Central memory CD8-positive, alpha-beta T cell (primary cell): ENCODE measurements at places on chromosomes 11 and 22.

DNA sequence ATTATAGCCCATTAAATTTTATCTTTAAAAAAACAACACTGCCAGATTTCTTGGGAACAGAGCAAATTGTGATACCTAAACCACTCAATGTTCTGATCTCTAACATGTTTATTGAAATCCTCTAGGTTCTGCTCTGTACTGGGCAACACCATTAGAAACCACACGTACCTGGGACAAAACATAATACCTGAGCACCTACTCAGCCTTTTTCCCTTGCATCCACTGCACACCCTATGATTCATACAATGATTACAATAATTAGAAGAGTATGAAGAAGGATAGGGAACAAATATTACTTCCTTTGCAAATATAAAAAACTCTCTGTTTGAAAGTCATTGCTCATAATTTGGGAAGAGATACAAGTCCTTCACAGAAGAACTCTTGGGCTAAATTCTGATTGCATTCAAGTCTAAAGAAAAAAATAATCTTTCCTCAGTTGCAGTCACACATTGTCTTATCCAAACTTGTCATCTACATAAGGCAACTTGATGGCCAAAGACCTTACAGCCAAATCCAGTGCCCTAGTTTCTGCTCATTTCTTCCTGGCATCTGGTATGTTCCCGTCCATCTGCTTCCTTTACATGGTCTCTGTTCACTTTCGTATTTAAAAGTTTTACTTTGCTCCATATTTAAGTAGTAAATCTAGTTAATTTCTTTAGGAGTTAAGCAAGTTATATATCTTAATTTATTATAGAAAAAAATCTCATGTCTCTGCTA is 407.4 kb downstream of the LRRC4C start:
- no peak for DNase-seq

GRCh38 chr11:120871924-120872323 is 152.0 kb upstream of the TBCEL start:
- no peak for DNase-seq

GRCh38 chr11:18721561-18722292 is 4.3 kb downstream of the IGSF22 start:
- no peak for DNase-seq

DNA sequence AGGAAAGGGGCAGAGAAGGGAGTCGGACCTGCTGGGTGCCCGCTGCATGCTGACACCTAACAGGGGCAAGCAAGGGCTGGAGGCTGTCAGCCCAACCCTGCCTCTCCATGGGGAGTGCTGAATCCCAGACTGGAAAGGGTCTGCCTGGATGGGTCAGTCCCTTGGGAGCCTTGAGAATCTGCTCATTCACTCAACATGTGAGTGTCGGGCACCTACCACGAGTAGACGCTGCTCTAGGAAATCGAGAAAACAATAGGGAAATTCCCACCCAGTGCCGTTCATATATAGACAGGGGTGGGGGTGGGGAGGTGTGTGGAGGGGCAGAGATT is 4.4 kb upstream of the CTSD start:
- no peak for DNase-seq

- DNase-seq: no peak
These were observed 44.9 kb downstream of the CSF2RB start for GRCh38 chr22:36958366-36958765.

- no peak for DNase-seq
These were observed 28.5 kb upstream of the SMIM38 start for GRCh38 chr11:69127081-69127850.

GRCh38 chr11:118091690-118092089 is 4.9 kb upstream of the SMIM35 start:
- DNase-seq: no peak

DNA sequence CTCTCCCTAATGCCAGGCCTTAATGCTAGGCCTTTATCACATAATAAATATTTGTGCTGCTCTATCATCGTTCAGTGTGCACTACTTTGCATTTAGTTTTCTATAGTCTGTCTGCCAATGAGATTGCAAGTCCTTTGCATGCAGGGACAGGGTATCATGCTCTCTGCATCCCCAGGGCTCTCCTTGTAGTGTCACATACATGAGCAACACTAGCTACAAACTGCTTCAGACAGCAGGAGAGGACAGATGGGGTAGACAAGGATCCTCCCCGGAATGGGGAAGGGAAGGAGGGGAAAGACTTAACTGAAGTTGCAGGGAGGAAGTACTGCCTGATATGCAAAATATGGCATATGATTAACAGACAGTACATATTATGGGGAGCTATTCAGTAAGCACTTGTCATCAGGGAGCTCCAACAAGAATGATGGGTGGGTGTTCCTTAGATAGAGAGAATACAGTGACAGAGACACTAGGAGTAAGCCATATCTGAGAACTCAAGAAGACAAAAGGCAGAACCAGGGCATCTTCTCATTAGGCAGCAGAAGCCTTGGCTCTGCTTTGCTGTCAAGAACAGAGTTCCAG is 42.8 kb downstream of the ZNF202 start:
- no peak for DNase-seq

GRCh38 chr11:11502263-11502861 is 119.4 kb downstream of the GALNT18 start:
- no peak for DNase-seq

GRCh38 chr11:68194675-68195294 is 18.3 kb downstream of the KMT5B start:
- no peak for DNase-seq

GRCh38 chr11:28879869-28880268 is 771.7 kb downstream of the METTL15 start:
- DNase-seq: no peak

GRCh38 chr11:34625576-34625975 is 4.7 kb downstream of the EHF start:
- DNase-seq: no peak

- no peak for DNase-seq
These were observed 24.6 kb downstream of the IGHMBP2 start for GRCh38 chr11:68928136-68928880.

GRCh38 chr11:113829751-113830150 is 45.6 kb downstream of the USP28 start:
- DNase-seq: no peak

- DNase-seq: no peak
These were observed 144.6 kb downstream of the SNX19 start for GRCh38 chr11:130771708-130772107.

- no peak for DNase-seq
These were observed 52.2 kb downstream of the DNAJC24 start for GRCh38 chr11:31421820-31422219.

DNA sequence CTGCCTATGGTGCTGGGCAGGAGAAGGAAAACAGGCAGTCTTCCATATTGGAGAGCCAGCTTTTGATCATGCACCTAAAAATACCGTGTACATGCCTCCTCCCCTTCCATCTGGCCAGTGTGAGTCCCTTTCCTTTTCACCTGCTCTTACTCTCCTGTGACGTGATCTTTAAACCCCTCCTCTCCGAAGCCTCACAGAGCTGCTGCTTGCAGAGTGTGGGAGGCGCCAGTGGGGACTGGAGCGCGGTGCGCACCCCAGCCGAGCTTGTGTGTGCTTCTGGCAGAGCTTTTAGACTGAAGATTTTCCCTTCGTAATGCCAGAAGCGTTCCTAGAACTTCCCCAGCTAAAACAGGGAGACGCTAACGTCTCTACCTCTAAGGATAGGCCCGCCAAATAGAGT is 29.8 kb downstream of the MUC6 start:
- DNase-seq: no peak

DNA sequence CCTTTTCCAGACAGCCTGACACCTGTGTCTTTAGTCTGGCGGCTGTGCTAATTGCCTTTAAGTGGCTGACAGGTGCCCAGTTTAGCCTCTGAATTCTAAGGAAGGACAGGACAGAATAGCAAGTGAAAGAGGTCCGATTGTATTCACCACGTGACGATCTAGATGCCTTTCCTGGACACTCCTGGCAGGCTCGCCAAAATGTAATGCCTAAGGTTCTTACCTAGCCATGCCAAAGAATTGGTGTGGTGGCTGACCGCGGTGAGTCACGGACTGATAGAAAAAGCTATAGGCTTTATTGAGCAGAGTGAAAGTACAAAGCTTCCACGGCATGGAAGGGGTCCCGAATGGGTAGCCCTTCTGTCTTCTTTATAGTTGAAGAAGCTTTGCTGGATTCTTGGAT is 26.7 kb downstream of the ANKRD42 start:
- DNase-seq: no peak

DNA sequence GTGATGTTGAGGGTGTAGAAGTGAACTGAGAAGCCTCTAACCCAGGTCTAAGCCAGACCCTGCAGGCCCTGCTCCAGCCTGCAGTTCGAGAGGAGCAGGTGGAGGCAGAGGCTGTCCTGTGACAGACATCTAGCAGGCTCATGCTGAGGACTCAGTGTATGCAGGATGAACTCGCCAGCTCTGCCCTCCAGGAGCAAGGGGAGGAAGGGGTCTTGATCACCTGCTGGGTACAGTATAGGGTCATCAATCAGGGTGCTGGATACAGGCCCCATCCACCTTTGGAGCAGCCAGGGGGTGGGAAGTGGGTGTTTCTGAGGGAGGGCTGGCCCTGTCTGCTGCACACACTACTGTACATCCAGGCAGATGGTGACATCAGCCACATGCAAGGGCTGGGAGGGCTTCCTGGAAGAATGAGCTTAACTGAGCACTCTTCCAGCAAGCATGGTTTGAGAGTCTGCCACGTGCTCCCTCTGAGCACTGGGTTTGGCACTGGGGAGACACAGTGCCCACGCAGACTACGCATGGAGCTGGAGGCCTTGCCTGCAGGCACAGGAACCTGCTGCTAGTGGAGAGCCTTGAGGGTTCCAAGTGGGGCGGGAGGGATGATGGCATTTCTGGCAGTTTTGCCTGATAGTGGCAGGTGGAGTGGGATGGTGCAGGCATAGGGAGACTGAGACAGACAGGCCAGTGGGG is 9.2 kb downstream of the MAPK8IP1 start:
- DNase-seq: no peak

GRCh38 chr22:46860562-46860961 is 98.1 kb downstream of the TBC1D22A start:
- DNase-seq: no peak

GRCh38 chr11:36313750-36314433 is 17.8 kb downstream of the PRR5L start:
- DNase-seq: no peak

- peak; percentile 58 for DNase-seq
These were observed 43.7 kb downstream of the MED15 start for GRCh38 chr22:20550851-20551744.

GRCh38 chr11:44399968-44400367 is 90.0 kb upstream of the ALX4 start:
- no peak for DNase-seq

GRCh38 chr11:128603752-128604414 is 16.5 kb upstream of the ETS1 start:
- no peak for DNase-seq

DNA sequence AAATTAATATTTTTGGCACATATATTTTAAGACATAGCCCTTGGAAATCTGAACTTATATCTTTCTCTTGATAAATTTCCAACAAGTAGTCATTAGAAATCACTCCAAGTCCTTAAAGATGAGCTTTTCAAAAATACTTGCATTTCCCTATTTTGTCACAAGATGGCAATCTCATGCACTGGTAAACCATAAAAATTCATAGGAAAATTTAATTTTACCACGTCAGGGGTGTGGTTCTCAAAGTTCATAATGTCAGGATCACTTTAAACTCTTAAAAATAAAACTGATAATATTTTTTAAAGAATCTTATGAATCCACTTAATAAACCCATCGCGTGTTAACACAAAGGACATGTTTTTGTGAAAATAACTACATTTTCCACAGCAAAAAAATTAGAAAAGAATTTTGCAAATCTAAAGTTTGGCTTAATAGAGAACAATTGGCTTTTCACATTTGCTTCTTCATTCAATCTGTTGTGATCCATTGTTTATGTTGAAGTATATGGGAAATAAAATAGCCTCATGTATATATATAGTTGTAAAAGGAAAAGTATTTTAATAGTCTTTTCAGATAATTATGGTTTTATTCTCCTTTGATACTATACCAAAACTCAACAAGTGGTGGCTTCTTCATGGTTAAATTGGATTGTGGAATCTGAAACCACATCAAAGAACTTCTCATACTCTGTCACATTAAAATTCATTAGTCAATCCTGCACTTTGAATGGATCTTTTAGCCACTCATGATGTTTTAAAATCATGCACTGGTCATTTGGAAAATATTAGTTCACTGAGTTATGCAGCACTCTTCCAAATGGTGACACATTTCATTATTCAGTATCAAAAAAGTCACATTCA is 169.1 kb downstream of the CADM1 start:
- no peak for DNase-seq

DNA sequence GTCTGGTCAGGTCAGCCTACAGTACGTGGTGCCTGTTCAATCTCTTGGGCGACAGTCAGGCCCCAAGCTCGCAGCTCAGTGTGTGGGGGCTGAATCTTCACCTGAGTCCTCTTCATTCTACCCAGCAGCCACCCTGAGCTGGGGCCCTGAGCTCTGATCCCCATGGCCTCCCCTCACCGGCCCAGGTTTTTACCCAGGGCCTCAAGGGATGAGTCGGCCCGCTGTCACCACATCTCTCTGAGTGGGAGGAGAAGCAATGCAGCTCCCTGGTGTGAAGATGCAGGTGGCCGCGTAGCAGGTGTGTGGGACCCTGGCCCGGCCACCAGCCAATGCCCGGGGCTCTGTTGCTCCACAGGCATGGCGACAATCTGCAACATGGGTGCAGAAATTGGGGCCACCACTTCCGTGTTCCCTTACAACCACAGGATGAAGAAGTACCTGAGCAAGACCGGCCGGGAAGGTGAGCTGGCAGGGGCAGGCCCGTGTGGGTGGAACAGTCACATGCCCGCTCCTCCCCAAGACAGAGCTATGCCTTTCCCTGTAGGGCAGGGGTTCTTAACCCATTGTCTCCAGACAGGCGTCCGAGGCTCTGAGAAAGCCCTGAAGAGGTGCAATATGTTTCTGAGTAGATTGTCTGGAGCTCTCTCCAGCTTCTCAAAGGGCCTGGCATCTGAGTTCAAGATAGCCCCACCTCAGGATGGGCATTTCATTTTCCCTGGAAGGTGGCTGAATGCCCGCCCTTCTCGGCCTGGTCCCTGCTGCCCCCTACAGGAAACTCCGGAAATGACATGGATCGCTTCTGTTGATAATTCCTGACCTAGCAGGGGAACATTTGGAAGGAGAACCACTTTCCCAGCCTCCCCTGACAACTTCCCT is 26.9 kb downstream of the POLR3H start:
- no peak for DNase-seq

DNA sequence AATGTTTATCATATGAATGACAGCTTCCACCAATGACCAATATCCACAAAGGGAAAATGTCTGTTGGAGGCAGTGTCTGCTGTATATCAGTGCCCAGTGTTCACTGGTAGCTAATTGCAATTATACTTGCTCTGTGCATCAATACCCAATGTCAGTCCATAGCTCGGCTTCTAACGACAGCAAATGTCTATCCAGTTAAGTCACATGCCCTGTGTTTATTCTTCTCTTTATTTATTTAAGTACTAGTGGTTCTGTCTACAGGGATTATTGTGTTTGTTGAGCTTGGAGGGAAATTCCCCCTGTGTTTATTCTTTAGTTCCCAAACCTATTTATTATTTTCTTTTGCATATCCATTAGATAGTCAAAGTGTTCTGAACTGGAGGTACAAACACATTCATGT is 18.6 kb downstream of the TSKU start:
- no peak for DNase-seq
